Cardiac fibroblast (primary cell): ENCODE measurements at places on chromosomes 5 and 9.

- peak; percentile 17 for DNase-seq
Observed at GRCh38 chr9:72326641-72327040, 38.4 kb downstream of the ZFAND5 start.

GRCh38 chr9:126390923-126391322 is 64.3 kb downstream of the MVB12B start:
- no peak for DNase-seq

DNA sequence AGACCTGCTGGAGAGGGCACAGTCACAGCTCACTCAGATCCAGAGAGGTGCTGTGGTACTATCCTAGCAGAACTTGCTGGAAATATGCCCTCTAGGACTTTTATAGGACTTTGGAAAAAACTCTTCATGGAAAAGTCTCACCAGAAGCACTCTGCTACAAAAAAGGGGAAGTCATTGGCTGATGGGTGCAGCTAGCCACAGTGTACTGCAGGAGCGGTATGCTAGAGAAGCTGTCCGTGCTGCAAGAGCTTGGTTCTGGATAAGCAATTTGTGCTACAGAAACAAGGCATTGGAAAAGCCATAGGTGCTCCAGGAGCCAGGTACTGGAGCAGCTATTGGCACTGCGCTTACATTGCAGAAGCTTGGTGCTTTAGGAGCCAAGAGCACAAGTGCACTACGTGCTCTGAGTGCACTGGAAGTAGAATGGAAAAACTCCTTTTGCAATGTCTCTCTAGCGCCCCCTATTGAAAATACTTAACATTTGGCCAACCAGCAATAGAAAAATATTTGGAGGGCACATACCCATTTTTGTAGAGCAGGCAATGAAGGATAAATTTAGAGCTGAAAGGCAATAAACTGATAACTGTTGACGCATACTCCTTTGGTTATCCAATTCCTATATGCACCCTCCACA is 83.4 kb downstream of the MEGF10 start:
- no peak for DNase-seq

GRCh38 chr9:130352586-130353285 is 87.2 kb downstream of the HMCN2 start:
- no peak for DNase-seq

- no peak for DNase-seq
Observed at GRCh38 chr9:70506159-70506558, 91.7 kb upstream of the KLF9 start.

DNA sequence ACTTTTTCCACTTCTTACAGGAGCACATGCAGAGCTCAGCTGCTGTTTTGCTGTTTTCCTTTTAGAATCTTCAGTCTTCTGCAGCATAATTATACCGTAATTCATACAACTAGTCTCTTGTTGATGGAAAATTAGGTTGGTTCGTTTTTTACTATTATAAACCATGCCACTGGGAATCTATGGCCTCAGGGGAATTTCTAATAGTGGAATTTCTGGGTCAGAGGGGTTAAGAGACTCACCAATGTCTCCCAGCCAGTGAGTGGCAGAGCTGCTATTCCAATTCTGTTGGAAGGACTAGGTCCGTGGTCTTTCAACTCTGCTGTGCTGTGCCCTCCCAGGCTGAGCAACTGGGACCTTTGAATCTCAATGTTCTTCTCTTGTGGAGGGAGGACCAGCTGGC is 282.5 kb downstream of the ZSWIM6 start:
- DNase-seq: no peak

GRCh38 chr5:82244151-82244550 is 34.0 kb downstream of the RPS23 start:
- DNase-seq: no peak

DNA sequence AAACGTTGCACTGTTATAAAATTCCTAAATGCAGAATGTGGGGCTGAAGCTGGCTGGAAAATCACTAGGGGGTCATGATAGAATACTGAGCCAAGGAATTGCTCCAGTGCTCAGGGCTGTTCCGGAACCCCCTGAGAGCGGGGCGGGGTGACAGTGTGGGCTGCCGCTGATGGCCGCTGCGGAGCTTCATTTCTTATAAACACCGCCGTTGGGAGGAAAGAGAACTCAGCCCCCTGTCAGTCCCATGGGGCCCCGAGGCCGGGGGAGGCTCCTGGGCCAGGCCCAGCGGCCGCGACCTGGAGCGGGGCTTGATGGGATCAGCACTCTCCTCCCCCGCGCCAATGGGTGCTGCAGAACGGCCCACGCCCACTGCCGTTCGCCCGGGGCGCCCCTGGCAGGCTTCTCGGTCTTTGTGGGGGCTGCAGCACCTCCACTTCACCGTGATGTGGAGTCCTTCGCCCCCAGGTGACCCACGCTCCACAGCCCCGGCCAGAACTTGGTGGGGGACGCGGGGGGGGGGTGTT is 5.2 kb upstream of the IRF1 start:
- DNase-seq: peak; percentile 97

GRCh38 chr5:103013933-103014552 is 105.9 kb downstream of the GIN1 start:
- no peak for DNase-seq

- DNase-seq: no peak
Observed at GRCh38 chr9:94946256-94946655, 219.8 kb downstream of the AOPEP start.

- DNase-seq: no peak
Observed at GRCh38 chr5:127311349-127311748, 20.8 kb downstream of the MEGF10 start.

DNA sequence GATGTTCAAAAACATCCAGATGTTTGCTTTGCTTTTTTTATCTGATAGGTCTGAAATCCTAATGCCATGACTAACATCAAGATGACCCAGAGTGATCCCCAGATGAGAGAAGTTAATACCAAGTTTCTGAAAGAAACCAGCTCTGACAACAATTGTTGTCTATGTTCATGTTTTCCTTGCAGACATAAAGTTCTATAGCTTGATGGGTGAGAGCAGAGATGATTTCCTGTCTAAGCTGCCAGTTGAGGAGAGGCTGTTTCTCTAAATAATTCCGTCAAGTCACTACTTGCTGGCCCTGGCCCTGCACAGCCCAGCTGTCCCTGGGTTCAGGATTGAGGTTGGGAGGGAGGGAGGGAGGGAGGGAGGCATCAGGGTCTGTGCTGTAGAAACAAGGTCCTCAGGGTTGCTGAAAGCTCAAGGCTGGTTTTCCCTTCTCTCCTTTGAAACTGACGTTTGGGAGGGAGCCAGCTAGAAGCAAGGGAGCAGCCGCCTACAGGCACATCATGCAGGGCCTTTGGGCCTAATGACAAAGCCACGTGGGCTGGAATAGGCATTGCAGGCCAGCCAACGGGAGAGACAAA is 3.9 kb downstream of the SPARC start:
- DNase-seq: peak; percentile 67

GRCh38 chr5:40672425-40672824 is 7.3 kb upstream of the PTGER4 start:
- DNase-seq: no peak

DNA sequence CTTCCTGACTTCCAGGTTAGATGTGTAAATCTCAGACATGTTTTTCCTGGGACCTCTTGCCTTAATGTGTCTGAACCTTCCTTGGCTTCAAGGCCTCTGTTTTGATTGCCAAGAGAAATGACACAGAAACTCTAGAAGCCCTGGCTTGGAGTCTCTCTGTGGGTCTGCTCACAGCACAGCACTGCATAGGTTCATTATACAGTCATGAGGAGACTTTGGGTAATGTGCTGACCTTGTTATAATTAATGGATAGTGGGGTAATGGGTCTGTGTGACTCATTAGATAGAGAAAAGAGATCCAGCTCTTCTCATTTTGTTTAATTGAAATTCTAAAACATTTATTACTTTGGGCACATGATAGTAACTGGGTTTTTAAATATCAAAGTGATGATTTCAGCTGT is 175.8 kb upstream of the GLRA1 start:
- no peak for DNase-seq
